CD4-positive, alpha-beta T cell treated with Interleukin-4 for 1 hour (primary cell): ENCODE measurements at places on chromosomes 13 and 19.

DNA sequence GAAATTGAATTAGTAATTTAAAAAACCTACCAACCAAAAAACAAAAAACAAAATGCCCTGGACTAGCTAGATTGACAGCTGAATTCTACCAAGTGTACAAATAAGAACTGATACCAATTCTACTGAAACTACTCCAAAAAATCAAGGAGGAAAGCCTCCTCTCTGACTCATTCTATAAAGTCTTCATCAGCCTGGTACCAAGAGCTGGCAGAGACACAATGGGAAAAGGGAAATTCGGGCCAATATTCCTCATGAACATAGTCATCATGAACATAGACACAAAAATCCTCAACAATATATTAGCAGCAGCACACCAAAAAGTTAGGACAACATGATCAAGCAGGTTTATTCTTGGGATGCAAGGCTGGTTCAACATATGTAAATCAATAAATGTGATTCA is 2667.7 kb upstream of the PCDH20 start:
- no peak for DNase-seq

GRCh38 chr19:16042533-16043085 is 33.7 kb upstream of the TPM4 start:
- DNase-seq: no peak

DNA sequence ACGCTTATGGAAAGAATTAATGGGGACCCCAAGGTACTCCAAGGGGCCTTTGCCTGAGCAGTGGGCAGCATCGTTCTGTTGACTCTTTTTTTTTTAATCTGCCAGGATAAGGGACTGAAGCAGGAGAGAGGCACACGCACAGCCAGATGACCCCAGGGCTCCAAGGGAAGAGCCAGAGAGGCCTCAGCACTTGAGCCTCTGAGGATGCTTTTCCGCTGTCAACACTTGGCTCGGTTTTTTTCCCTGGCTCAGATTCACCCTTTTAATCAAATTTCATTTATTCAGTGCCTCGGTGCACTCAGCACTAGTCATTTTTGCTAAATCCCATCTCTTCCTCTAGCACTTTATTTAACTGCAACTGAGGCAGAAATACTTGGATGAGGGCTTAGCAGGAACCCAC is 226.3 kb downstream of the FGF9 start:
- no peak for DNase-seq

DNA sequence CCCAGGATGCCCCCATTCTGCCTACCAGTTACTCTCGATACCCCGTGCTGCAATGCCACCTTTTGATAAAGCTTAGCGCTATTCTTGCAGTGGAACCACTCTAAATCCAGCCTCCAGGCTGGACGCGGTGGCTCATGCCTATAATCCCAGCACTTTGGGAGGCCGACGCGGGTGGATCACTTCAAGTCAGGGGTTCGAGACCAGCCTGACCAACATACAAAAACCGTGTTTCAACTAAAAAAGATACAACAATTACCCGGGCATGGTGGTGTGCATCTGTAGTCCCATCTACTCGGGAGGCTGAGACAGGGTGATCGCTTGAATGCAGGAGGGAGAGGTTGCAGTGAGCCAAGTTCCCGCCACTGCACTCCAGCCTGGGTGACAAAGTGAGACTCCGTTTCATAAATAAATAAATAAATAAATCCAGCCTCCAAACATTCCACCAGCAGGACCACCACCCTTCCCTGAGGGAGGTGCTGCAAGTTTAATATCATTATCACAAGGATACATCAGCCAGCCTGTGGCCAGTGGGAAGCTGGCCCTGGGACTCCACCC is 27.7 kb downstream of the CYP2B6 start:
- DNase-seq: no peak

GRCh38 chr19:32718286-32718685 is 1.3 kb upstream of the TDRD12 start:
- DNase-seq: no peak

DNA sequence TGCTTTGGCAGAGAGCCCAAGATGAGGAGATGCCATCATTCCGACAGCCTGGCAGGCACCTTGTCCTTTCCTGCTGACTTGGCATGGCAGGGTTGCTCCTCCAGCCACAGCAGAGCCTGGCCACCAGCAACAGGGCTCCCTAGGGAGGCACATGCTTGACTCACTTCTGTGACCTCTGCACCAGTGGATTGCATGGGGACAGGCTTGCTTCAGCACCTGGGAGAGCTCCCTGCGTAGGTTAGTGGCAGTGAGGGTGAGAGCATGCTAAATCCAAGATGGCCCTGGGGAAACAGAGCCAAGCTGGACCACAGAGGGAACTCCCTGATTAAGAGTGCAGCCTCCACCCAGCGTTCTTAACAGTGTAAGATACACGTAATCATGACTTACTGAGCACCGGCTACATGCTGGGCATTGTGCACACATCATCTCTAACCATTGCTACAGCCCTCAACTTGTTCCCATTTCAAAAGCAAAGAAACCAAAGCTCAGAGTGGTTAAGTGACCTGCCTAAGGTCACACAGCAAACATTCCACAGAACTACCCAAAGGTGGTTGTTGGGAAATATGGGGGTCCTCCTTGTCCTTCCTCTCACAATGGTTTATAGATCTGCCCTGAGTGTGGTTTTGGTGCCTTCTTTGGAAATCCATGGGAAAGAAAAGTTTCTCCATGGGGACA is 116.6 kb upstream of the UQCRFS1 start:
- DNase-seq: no peak
